Adrenal gland (tissue), 19 donors: ENCODE measurements at places on chromosomes 1 and 21. TPM values are rescaled to one million over a fixed set of nuclear protein-coding genes. Genes with fewer than 3 reads are reported as not detected.

The HOOK1 gene
- 14.9 TPM for total RNA-seq

The ARHGEF11 gene
- total RNA-seq, result 40.7 TPM

The HAPLN2 gene
- total RNA-seq, result 0.27 TPM

The BACH1 gene
- total RNA-seq, result 48.1 TPM

The SLX9 gene
- 19.8 TPM for total RNA-seq

The AUNIP gene
- 1.5 TPM for total RNA-seq

GRCh38 chr1:39976732-39977131 lies 21.8 kb downstream of the MFSD2A start:
- H3K36me3 ChIP-seq, result no peaks in the 10 kb centered on the region
- H3K4me1 ChIP-seq, result no peaks in the 10 kb centered on the region
- no peaks in the 10 kb centered on the region for H3K27me3 ChIP-seq
- H3K4me3 ChIP-seq, result no peak overlapping the region
- DNase-seq, result no peak

- H3K36me3 ChIP-seq, result no peaks in the 10 kb centered on the region
- H3K27me3 ChIP-seq, result no peaks in the 10 kb centered on the region
- H3K4me1 ChIP-seq, result no peaks in the 10 kb centered on the region
- no peak overlapping the region for H3K27ac ChIP-seq
- H3K4me3 ChIP-seq, result no peak overlapping the region
These were observed 129.8 kb downstream of the ZP4 start for GRCh38 chr1:237760951-237761350.

DNA sequence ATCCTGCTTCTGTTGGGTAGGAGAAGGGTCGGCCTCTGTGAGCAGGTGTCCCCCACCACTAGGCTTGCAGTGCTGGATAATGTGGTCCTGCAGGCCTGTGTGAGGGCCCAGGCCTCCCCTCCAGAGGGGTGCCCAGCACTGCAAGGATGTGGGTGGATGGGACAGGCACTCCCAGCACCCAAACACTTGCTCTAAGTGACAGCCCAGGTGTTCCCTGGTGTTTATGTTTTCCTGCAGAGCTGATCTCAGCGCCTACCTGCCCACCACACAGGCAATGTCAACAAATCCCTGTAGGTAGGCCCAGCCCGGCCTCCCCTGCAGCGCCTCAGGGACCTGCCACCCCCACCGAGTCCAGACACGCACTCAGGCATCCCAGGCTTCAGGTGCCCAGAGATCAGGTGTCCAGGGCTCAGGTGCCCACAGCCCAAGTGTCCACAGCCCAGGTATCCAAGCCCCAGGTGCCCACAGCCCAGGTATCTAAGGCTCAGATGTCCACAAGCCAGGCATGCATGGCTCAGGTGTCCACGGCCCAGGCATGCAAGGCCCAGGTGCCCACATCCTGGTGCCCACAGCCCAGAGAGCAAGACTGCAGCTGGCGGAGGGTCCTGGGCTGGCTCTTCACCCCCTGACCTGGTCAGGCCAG lies 59.2 kb downstream of the WNT9A start:
- DNase-seq, result no peak
- no peaks in the 10 kb centered on the region for H3K36me3 ChIP-seq
- no peak overlapping the region for H3K27ac ChIP-seq
- H3K4me1 ChIP-seq, result peaks cover 8% of the 10 kb centered on the region
- H3K27me3 ChIP-seq, result peaks cover 6% of the 10 kb centered on the region

DNA sequence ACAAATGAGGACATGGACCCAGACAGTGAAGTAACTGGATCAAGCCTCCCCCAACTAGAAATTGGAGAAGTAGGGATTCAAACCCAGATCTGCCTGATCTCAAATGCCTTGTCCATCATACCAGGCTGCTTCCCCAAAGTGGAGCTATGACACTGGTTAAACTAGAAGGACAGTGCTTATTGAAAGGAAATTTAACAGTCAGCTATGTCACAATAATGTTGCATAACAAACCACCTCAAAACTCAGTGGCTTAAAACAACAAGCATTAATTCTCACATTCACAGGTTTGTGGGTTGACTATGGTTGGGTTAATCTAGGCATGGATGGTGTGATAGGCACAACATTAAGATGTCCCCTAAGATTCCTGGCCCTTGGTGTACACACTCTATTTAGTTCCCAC lies 107.1 kb downstream of the TAS1R2 start:
- no peaks in the 10 kb centered on the region for H3K36me3 ChIP-seq
- no peaks in the 10 kb centered on the region for H3K4me1 ChIP-seq
- H3K4me3 ChIP-seq, result no peak overlapping the region
- DNase-seq, result no peak
- H3K27me3 ChIP-seq, result peaks cover 4% of the 10 kb centered on the region

DNA sequence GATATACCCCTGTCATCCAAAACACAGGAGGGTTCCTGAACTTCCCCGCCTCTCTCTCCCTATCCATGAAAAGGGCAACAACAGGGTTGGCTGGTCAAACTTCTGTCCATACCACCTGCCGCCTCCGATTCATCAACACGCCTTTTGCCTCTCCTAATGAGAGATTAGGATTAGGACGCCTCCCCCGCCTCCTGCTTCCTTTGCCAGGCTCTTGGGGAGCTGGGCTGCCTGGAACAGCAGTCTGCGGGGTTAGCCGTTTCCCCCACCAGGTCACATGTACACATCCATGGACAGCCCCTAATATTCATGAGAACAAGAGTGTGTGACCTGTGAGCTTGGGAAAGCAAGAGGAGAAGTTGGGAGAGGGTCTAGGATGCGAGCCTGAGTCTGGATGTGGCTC lies 2.3 kb upstream of the OPTC start:
- H3K36me3 ChIP-seq, result no peaks in the 10 kb centered on the region
- H3K4me1 ChIP-seq, result peaks cover 12% of the 10 kb centered on the region
- no peak overlapping the region for H3K4me3 ChIP-seq
- DNase-seq, result no peak

DNA sequence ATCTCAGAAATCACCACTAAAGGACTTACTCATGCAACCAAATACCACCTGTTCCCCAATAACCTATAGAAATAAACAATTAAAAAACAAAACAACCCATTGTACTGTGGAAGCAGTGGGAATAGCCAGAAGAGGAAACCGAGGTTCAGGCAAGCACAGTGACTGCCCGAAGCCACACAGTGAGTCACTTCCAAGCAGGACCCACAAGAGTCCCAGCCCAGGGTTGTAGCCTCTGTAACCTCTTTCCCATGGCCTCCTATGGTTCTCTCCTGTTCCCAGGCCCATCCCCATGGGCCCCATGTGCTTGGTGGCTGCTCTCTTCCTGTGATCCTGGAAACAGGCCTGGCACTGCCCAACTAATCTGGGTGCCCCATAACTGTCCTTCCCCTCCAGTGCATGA lies 29.0 kb upstream of the HTR1D start:
- no peak overlapping the region for H3K4me3 ChIP-seq
- no peak overlapping the region for H3K27ac ChIP-seq
- no peaks in the 10 kb centered on the region for H3K36me3 ChIP-seq
- DNase-seq, result no peak
- H3K27me3 ChIP-seq, result peaks cover 5% of the 10 kb centered on the region

DNA sequence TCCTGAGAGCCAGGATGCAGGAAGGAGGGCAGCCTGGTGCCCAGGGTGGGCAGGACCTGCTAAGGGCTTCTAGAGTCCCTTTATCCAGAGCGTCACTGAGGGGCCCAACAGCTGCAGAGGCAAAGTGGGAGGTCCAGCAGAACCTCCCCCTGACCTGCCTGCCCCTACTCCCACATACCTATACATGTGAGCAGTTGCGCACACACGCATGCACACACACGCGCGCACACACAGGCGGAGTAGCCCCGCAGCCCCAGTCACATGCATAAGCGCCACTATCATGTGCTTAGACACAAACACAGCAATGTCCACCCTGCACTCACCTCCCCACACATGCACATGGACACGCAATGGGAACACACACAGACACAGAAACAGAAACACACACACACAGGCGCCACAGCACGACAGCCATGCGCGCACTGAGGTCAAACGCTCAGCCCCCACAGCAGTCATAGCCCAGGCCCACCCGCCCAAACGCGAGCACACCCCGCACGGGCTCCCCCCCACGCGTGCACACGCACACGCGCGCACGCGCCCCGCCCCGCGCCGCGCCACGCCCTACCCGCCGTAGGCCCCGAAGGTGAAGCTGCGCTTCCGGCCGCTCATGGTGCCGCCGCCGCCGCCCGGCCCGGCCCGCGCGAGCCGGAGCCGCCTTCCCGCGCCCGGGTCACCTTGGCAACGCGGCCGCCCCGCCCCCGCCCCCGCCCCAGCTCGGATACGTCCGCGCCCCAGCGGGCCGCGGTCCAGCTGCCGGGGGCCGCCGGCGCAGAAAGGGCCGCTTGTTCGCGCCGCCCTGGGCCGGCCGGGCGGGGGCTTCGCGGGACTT lies 17.7 kb downstream of the RAP1GAP start:
- peak overlapping the region; percentile 63 for H3K4me3 ChIP-seq
- no peaks in the 10 kb centered on the region for H3K27me3 ChIP-seq
- no peak overlapping the region for H3K27ac ChIP-seq
- peaks cover 20% of the 10 kb centered on the region for H3K4me1 ChIP-seq

DNA sequence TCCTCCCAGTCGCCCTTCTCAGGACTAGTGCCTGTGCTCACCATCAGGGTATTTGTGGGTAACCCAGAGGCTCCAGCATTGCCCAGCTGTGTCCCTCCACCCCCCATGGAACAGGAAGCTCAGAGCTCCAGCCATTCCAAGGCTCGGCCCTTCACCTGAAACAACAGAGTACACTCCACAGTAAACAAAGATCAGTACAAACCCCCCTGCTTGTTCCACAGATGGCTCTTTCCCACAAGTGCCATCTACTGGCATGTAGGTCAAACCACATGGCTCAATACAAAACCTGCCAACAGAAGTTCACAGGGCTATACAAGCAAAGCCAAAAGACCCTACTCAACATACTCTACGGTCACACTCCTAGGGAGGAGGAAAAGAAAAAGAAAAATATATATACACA lies 258.7 kb downstream of the AGBL4 start:
- H3K36me3 ChIP-seq, result no peaks in the 10 kb centered on the region
- no peak overlapping the region for H3K27ac ChIP-seq
- no peak for DNase-seq

GRCh38 chr1:1842360-1843146 lies 48.3 kb downstream of the GNB1 start:
- peaks cover 24% of the 10 kb centered on the region for H3K4me1 ChIP-seq
- H3K27ac ChIP-seq, result no peak overlapping the region
- H3K4me3 ChIP-seq, result no peak overlapping the region
- DNase-seq, result peak; percentile 55

DNA sequence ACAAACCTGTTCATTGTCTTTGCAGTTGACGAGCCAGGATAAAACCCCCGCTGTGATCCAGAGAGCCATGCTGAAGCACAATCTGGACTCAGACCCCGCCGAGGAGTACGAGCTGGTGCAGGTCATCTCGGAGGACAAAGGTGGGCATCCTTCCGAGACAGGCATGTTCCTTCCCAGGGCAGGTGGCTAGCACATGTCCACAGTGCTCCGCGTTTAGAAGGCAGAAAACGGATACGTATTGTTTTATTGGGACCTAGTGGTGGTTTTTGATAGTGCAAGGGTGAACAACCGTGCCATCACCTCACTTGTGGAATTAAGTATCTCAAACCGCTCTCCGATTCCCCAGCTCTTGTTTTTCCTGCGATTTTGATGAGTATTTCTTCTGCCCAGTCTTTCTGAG lies 115.3 kb downstream of the COLGALT2 start:
- H3K4me3 ChIP-seq, result no peak overlapping the region
- H3K27me3 ChIP-seq, result no peaks in the 10 kb centered on the region
- peaks cover 15% of the 10 kb centered on the region for H3K4me1 ChIP-seq
- H3K36me3 ChIP-seq, result no peaks in the 10 kb centered on the region

GRCh38 chr1:166507347-166507746 lies 331.9 kb upstream of the POGK start:
- H3K36me3 ChIP-seq, result no peaks in the 10 kb centered on the region
- no peak overlapping the region for H3K4me3 ChIP-seq
- H3K4me1 ChIP-seq, result no peaks in the 10 kb centered on the region
- no peak overlapping the region for H3K27ac ChIP-seq

GRCh38 chr1:110915804-110916203 lies 42.9 kb downstream of the CD53 start:
- DNase-seq, result no peak
- H3K4me1 ChIP-seq, result no peaks in the 10 kb centered on the region
- no peak overlapping the region for H3K4me3 ChIP-seq
- no peaks in the 10 kb centered on the region for H3K27me3 ChIP-seq

- H3K27me3 ChIP-seq, result no peaks in the 10 kb centered on the region
- no peak overlapping the region for H3K4me3 ChIP-seq
- H3K36me3 ChIP-seq, result no peaks in the 10 kb centered on the region
- no peak for DNase-seq
These were observed 49.6 kb downstream of the HSF2BP start for GRCh38 chr21:43609501-43610340.

DNA sequence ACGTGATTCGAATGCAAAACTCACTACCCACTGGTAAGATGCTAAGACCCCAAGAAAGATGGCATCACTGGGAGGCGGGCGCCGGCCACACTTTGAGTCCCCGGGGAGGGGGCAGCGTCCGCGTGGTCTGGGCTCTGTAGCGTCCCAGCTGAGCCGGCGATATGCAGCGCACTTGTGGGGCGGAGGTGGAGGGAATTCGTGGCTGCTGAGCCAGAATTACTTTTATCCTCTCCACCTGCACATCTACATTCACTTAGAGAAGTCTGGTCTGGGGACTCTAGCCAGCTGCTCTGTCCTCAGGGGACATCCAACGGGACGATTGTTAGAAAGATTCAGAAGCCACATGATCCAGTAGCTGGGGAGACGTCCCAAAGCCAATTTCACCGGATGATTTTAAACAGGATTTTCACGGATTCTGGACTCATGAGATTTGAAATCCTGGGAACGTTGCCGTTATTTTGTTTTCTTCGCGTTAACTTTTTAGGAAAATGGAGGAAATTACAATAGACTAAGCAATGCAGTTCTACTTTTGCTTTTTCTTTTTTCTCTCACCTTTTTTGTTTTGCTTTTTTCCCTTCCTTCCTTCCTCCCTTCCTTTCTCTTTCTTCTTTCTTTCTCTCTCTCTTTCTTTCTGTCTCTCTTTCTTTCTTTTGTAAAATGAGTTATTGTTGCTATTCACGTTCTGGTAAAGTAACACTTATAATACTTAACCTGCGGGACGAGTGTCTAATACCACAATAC lies 1.3 kb downstream of the JAM2 start:
- DNase-seq, result peak; percentile 36
- H3K27me3 ChIP-seq, result no peaks in the 10 kb centered on the region
- peaks cover 5% of the 10 kb centered on the region for H3K4me1 ChIP-seq
- H3K27ac ChIP-seq, result peak overlapping the region; percentile 63
- peak overlapping the region; percentile 74 for H3K4me3 ChIP-seq
- no peaks in the 10 kb centered on the region for H3K36me3 ChIP-seq

GRCh38 chr1:199010492-199010891 lies 371.7 kb downstream of the PTPRC start:
- H3K27me3 ChIP-seq, result no peaks in the 10 kb centered on the region
- no peak for DNase-seq
- no peaks in the 10 kb centered on the region for H3K4me1 ChIP-seq
- no peaks in the 10 kb centered on the region for H3K36me3 ChIP-seq
- H3K27ac ChIP-seq, result no peak overlapping the region

GRCh38 chr21:45582128-45582527 lies 39.9 kb upstream of the SLC19A1 start:
- DNase-seq, result no peak
- no peaks in the 10 kb centered on the region for H3K27me3 ChIP-seq
- no peaks in the 10 kb centered on the region for H3K36me3 ChIP-seq
- no peak overlapping the region for H3K4me3 ChIP-seq
- H3K27ac ChIP-seq, result no peak overlapping the region
- H3K4me1 ChIP-seq, result no peaks in the 10 kb centered on the region
